ENCODE measurements at places on chromosomes 4 and X.

DNA sequence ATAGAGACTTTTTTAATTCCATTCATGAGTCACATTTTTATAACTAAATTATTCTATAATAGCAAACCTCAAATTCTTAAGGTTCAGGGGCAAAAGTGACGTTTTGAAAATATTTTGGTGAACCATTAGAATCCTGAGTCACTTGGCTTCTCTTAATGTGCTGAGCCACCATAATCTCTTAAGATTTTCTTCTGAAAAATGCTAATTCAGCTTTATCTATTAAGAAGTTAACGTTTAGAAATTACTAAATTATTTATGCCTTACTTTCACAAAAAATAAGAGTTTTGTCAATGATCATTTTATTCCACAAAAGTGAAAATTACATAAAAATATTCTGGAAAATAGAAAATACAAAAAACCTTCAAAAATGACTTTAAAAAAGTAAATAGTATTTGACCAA, 72.5 kb downstream of the GPM6A start:
- no peak for DNase-seq

DNA sequence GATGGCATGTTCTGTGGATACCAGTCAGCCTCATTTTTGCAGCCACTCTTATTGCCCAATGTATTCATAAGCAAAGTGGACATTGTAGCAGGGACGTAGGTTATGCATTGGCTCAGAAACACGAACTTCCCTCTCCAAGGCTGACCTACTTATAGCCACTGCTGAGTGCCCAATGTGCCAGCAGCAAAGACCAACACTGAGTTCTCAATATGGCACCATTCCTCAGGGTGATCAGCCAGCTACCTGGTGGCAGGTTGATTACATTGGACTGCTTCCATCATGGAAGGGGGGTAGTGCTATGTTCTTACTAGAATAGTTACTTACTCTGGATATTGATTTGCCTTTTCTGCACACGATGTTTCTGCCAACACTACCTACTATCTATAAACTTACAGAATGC, 306.9 kb downstream of the KCNIP4 start:
- no peak for DNase-seq

- no peak for DNase-seq
Measured at GRCh38 chr4:159051245-159052071, 51.4 kb upstream of the RAPGEF2 start.

- no peak for DNase-seq
Measured at GRCh38 chr4:48261281-48261680, 8.4 kb downstream of the TEC start.

DNA sequence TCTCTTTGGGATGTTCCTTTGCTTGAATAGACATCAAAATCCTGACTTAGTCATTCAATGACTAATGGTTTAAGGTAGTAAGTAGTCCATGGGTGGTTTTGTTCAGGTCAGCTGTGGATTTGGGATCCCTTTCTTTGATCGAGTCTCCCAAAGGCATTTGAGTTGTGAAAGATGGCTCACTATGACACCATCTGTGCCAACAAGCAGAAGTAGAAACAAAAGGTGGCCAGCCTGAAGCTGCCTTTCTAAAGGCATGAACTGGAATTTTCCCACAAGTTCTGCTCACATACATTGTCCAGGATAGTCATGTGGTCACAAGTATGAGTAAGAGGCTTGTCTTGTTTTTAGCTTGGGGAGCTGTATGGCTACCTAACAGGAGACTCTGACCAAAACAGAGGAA, 129.9 kb downstream of the CCNG2 start:
- no peak for DNase-seq

- DNase-seq: no peak
Measured at GRCh38 chrX:48617542-48618340, 20.4 kb downstream of the WDR13 start.

DNA sequence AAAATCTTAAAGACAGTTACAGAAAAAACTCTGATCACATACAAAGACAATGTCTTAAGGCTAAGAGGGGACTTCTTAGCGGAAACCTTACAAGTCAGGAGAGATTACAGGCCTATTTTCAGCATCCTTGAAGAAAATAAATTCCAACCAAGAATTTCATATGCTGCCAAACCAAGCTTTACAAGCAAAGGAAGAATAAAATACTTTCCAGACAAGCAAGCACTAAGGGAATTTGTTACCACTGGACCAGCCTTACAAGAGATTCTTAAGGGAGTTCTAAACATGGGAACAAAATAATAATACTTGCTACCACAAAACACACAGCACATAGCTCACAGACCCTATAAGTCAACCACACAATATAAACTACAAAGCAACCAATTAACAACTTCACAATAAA, 255.8 kb upstream of the ZFP42 start:
- no peak for DNase-seq

- no peak for DNase-seq
Measured at GRCh38 chr4:21835712-21836111, 112.9 kb downstream of the KCNIP4 start.

GRCh38 chrX:55524487-55524886, 34.8 kb upstream of the USP51 start:
- no peak for DNase-seq

- DNase-seq: no peak
Measured at GRCh38 chrX:43064096-43064495, 286.1 kb upstream of the PPP1R2C start.

- no peak for DNase-seq
Measured at GRCh38 chr4:59553063-59553720, 1646.9 kb upstream of the ADGRL3 start.

- DNase-seq: no peak
Measured at GRCh38 chr4:99356992-99357391, 4.4 kb upstream of the ADH1C start.

DNA sequence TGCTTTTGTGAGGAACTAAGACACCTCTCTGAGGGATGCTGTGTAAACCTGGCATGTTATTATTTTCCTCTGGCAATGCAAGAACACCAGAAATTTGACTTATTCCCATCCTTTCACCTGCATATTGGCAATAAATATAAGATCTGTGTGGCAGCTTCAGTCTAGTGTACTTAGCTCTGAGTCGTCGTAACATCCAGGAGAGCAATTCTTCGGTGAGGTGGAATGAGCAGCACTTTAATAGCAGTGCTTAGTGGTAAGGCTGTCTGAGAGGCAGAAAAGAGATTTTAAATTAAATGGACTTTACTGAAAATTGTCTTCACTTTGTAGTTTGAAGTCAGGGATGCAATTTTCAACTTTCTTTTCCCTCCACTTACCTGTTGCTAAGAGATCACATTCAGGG, 344.9 kb downstream of the PCDH7 start:
- no peak for DNase-seq

DNA sequence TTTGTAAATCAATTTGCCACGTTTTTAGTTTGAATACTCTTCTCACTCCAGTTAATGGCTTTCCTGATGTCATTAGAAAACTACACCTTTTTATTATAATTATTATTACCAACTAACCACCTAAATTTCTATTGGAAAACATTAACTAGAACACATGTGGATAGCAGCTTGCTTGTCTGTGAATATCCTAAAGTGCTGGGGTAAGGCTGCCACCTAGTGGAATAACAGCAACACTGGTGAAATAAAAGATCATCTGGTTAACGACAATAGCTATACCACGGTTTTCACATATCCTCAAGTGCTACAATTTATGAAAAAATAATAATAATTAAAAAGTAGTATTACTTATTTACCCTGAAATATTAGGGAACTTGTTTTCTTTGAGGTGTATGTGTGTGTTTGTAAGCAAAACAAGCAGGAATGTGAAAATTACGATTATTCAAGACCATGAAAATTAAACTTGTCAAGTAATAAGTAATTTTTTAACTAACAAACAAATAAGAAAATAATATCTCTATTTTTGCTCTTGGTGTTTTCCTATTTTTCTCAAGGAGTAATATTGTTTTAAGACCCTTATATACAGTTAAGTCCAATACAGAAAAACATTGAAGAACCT, 130.1 kb upstream of the TECRL start:
- peak; percentile 38 for DNase-seq
